ENCODE measurements at places on chromosomes 12 and 14. TPM values are rescaled to one million over a fixed set of nuclear protein-coding genes. Genes with fewer than 3 reads are reported as not detected.

DNA sequence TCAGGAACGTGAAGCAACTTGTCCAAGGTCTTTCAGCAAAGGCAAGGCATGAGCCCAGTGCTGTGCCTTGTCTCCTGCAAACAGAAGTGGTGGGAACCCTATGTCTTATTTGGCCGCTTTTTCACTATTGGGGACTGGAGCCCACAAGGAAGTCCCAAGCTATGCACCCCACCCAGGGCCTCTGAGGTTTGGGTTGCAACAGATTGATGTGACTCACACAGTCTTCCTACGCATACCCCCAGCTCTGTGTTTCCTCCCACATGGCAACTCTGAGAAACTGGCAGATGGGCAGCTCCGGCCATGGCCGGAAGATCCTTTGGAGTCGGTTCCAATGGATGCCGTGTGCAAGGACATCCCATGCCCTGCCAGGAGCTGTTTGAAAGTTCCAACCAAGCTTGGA lies 28.3 kb upstream of the CMKLR1 start:
- no peaks in the 10 kb centered on the region for H3K4me1 ChIP-seq
- H3K27ac ChIP-seq = no peak overlapping the region
- H3K36me3 ChIP-seq = no peaks in the 10 kb centered on the region
- no peaks in the 10 kb centered on the region for H3K27me3 ChIP-seq

DNA sequence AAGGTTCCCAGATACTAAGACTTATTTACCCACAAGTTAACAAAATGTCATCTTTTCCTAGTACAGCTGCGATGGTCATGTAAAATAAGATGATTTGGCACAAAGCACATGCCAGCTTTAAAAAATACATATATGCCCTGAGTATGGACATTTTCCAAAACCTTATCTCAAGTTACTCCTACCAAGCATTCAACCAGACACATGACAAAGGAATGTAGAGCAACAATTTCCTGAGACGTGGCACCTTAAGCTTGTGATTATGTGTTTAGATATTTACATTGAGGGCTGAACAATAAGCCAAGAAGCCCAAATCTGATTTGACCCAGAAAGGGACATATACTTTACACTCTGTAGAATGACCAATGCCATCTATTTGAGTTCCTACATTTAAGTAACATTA lies 24.5 kb upstream of the OVCH1 start:
- H3K4me1 ChIP-seq = no peaks in the 10 kb centered on the region
- DNase-seq = no peak
- no peaks in the 10 kb centered on the region for H3K27me3 ChIP-seq
- H3K36me3 ChIP-seq = no peaks in the 10 kb centered on the region
- H3K4me3 ChIP-seq = no peak overlapping the region
- no peak overlapping the region for H3K27ac ChIP-seq

- peaks cover 13% of the 10 kb centered on the region for H3K4me1 ChIP-seq
- H3K27me3 ChIP-seq = peaks cover 64% of the 10 kb centered on the region
- H3K27ac ChIP-seq = no peak within 1 kb of the TSS
Measured at GRCh38 chr12:131827961-131828534, at the start of gene MMP17. TSS of gene MMP17 (plus strand) at chr12:131828393. CDS start at chr12:131828495, 102 bp downstream.

- peak; percentile 71 for DNase-seq
- no peaks in the 10 kb centered on the region for H3K4me1 ChIP-seq
- H3K27me3 ChIP-seq = no peaks in the 10 kb centered on the region
- H3K27ac ChIP-seq = no peak overlapping the region
- no peaks in the 10 kb centered on the region for H3K36me3 ChIP-seq
Measured at GRCh38 chr14:40417777-40418401, 985.7 kb upstream of the FBXO33 start.

DNA sequence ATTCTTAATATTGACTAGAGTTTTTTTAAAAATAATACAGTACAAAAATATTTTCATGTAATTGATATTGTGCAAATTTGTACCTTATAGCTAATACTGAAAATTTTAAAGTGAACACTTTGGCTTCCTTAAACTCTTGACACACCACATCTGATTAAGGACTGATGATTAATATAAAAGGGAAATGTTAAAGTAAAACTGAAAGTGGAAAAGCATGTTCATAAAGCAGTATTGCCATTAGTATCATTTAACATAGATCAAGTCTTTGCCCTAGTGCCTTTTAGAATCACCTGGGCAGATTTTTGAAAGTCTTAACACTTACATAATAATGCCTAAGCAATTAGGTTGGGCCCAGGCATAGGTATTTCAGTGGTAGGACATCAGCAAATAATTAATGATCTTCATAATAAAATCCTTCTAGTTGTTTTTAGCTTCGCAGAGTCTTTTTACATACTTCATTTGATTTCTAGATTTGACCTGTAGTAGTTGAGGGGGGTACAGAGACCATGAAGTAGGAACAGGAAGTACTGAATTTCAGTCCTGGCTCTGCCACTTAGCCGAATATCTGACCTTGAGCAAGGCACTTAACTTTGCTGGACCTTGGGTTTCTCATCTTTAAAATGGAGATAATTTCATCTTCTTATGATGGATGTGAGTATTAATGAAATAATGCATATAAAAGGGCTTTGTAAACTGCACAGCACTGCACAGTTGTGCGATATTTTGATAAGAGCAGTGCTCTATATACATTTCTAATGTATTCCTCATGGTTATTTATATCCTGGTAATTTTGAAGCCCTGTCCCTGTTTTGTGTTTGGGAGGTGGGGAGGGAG lies 43.7 kb downstream of the MARK3 start:
- H3K27ac ChIP-seq = no peak overlapping the region
- no peaks in the 10 kb centered on the region for H3K27me3 ChIP-seq
- H3K36me3 ChIP-seq = no peaks in the 10 kb centered on the region

DNA sequence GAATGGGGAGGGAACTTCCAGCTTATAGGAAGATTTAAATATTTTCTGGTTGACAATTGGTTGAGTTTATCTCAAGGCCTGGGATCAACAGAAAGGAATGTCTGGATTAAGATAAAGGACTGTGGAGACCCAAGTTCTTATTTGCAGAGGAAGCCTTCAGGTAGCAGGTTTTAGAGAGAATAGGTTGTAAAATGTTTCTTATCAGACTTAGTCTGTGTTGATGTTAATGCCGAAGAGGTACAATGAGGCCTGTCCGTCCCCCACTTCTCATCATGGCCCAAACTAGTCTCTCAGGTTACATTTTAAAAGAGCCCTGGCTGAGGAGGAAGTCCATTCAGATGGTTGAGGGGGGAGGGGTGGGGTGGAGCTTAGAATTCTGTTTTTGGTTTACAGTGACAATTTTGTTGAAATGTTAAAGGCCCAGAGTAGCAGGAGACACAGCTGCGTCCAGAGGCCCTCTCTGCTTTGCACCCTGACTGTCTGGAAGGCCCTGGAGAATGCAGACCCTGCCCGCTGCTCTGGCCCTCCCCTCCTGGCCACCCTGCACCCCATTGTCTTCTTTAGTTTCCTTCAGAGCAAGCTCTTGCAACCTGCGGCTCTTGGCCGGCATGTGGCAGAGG lies 672.5 kb upstream of the TMEM132C start:
- H3K4me3 ChIP-seq = no peak overlapping the region
- peak; percentile 68 for DNase-seq
- peaks cover 29% of the 10 kb centered on the region for H3K4me1 ChIP-seq
- no peaks in the 10 kb centered on the region for H3K36me3 ChIP-seq

- no peak for DNase-seq
- no peaks in the 10 kb centered on the region for H3K27me3 ChIP-seq
- no peak overlapping the region for H3K4me3 ChIP-seq
- H3K36me3 ChIP-seq = peaks cover 16% of the 10 kb centered on the region
Measured at GRCh38 chr12:128803788-128804187, 20.0 kb downstream of the SLC15A4 start.

- H3K27ac ChIP-seq = no peak overlapping the region
- H3K27me3 ChIP-seq = no peaks in the 10 kb centered on the region
- DNase-seq = no peak
- no peaks in the 10 kb centered on the region for H3K36me3 ChIP-seq
- no peak overlapping the region for H3K4me3 ChIP-seq
Measured at GRCh38 chr14:76778546-76779215, 17.4 kb downstream of the VASH1 start.

GRCh38 chr12:33988197-33988805 lies 34.0 kb upstream of the ALG10 start:
- H3K36me3 ChIP-seq = no peaks in the 10 kb centered on the region
- no peak for DNase-seq
- H3K4me3 ChIP-seq = no peak overlapping the region
- H3K27me3 ChIP-seq = no peaks in the 10 kb centered on the region
- H3K27ac ChIP-seq = no peak overlapping the region

- H3K27me3 ChIP-seq = no peaks in the 10 kb centered on the region
- H3K36me3 ChIP-seq = no peaks in the 10 kb centered on the region
- no peak overlapping the region for H3K27ac ChIP-seq
Measured at GRCh38 chr12:59077575-59078426, 157.5 kb upstream of the LRIG3 start.

DNA sequence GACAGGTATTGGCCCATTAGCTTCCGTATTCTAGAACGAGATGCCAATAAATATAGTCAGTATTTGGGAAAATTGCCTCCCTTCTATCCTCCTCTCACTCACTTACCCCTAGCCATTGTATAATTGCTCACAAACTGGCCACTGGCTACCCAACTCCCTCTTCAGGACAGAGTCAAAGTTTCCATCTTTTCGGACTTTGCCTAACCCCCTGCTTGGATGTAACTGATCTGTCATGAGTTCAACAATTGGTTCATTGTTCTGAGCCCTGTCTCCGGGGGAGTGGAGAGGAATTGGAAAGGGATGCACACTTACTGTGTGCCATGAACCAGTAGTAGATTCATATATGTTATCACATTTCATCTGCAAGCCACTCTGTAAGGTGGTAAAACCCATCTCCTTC lies 12.2 kb downstream of the MYRFL start:
- H3K4me1 ChIP-seq = no peaks in the 10 kb centered on the region
- H3K27ac ChIP-seq = no peak overlapping the region
- H3K4me3 ChIP-seq = no peak overlapping the region
- no peaks in the 10 kb centered on the region for H3K36me3 ChIP-seq

GRCh38 chr14:22600027-22600426 lies 1.9 kb downstream of the ABHD4 start:
- no peak for DNase-seq
- H3K4me1 ChIP-seq = peaks cover 14% of the 10 kb centered on the region
- H3K36me3 ChIP-seq = no peaks in the 10 kb centered on the region
- H3K27ac ChIP-seq = no peak overlapping the region

GRCh38 chr12:2250797-2251196 lies 198.0 kb downstream of the CACNA1C start:
- no peak for DNase-seq
- H3K36me3 ChIP-seq = no peaks in the 10 kb centered on the region
- H3K27ac ChIP-seq = no peak overlapping the region
- H3K27me3 ChIP-seq = no peaks in the 10 kb centered on the region

- peaks cover 17% of the 10 kb centered on the region for H3K4me1 ChIP-seq
- H3K4me3 ChIP-seq = no peak overlapping the region
- H3K36me3 ChIP-seq = peaks cover 6% of the 10 kb centered on the region
- no peak for DNase-seq
- H3K27me3 ChIP-seq = no peaks in the 10 kb centered on the region
- H3K27ac ChIP-seq = no peak overlapping the region
Measured at GRCh38 chr14:70002589-70003346, 123.6 kb downstream of the SMOC1 start.

DNA sequence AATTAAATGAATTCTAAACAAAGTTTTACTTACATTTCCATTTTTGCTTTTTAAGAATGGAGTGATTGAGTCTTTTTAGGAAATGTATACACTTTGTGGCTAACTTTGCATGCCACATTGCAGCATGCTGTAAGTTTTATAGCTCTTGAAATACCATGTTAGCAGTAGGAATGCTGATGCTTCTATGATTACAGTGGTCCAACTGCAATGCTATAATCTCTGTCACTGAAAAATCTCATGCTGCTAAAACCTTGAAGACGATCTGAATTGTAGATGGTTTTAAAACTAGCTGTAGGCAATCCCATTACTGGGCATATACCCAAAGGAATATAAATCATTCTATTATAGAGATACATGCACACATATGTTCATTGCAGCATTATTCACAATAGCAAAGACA lies 127.6 kb downstream of the WIF1 start:
- H3K4me3 ChIP-seq = no peak overlapping the region
- peaks cover 28% of the 10 kb centered on the region for H3K4me1 ChIP-seq
- H3K27me3 ChIP-seq = no peaks in the 10 kb centered on the region
- peaks cover 3% of the 10 kb centered on the region for H3K36me3 ChIP-seq

GRCh38 chr12:107129315-107129930 lies 36.1 kb upstream of the CRY1 start:
- no peak for DNase-seq
- H3K4me1 ChIP-seq = peaks cover 18% of the 10 kb centered on the region
- no peak overlapping the region for H3K27ac ChIP-seq
- H3K36me3 ChIP-seq = no peaks in the 10 kb centered on the region
- H3K27me3 ChIP-seq = no peaks in the 10 kb centered on the region

DNA sequence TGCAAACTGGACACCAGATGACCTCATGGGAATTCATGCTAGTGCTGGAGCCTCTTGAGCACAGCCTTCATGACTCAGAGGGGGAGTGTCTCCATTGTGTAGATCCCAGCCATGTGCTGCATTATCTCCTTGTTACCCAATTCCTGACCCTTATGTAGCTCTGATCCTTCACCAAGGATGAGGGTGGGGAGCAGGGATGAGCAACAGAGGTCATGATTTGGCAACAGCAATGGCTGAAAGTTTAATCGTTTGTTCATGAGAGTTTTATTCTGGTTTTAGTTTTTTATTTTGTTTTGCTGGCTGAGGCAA lies 9.5 kb upstream of the BDKRB1 start:
- no peak overlapping the region for H3K27ac ChIP-seq
- no peaks in the 10 kb centered on the region for H3K36me3 ChIP-seq
- no peak overlapping the region for H3K4me3 ChIP-seq
- no peaks in the 10 kb centered on the region for H3K4me1 ChIP-seq
- no peaks in the 10 kb centered on the region for H3K27me3 ChIP-seq
- DNase-seq = no peak

DNA sequence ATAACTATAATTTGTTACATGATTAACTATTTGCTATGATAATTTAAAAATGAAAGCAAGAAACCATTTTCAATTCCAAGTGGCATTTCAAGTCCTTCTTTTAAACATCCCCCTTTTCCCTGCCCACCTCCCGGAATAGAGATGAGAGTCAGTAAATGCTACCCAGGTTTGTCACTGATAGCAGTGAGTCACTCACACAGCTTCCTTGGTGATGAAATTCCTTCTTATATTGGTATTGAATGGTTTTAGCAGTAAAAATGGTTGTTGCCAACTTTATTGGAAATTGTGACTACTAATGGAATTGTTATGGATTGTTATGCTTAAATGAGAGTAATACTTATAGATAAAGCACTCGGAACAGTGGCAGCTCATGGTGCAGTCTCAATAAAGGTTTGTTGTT lies 90.5 kb downstream of the PPM1A start:
- no peaks in the 10 kb centered on the region for H3K36me3 ChIP-seq
- no peak for DNase-seq
- H3K4me1 ChIP-seq = no peaks in the 10 kb centered on the region
- H3K4me3 ChIP-seq = no peak overlapping the region

Gene OR4E2
- total RNA-seq = not detected

Gene CRACR2A
- total RNA-seq = 1.1 TPM

Gene GOLGA5
- 34.2 TPM for total RNA-seq

Gene MANSC4
- total RNA-seq = 0.12 TPM

Gene WIF1
- 0.06 TPM for total RNA-seq

Gene CLEC1B
- total RNA-seq = not detected

Gene FAM90A1
- not detected for total RNA-seq

Gene PNMA1
- total RNA-seq = 37.3 TPM

Data from neural progenitor cell (in vitro differentiated cells).